ENCODE measurements at places on chromosomes 5 and 9. TPM values are rescaled to one million over a fixed set of nuclear protein-coding genes. Genes with fewer than 3 reads are reported as not detected.
A peak's percentile ranks its signal among the peaks of the same experiment; 100 is the strongest.

CER1 gene
- total RNA-seq = not detected

HTR1A gene
- total RNA-seq = not detected

FCN1 gene
- total RNA-seq = not detected

GARIN3 gene
- total RNA-seq = not detected

CLIC3 gene
- total RNA-seq = 33.3 TPM

ARL14EPL gene
- not detected for total RNA-seq

OTP gene
- total RNA-seq = not detected

CEMIP2 gene
- 40.4 TPM for total RNA-seq

C5orf34 gene
- 5.2 TPM for total RNA-seq

P4HA2 gene
- total RNA-seq = 337 TPM

CCDC152 gene
- 0.89 TPM for total RNA-seq

GRCh38 chr9:120383999-120384924 is 195.7 kb downstream of the CDK5RAP2 start:
- DNase-seq = peak; percentile 68

- DNase-seq = peak; percentile 42
These were observed 83.0 kb downstream of the GRIA1 start for GRCh38 chr5:153573326-153574033.

DNA sequence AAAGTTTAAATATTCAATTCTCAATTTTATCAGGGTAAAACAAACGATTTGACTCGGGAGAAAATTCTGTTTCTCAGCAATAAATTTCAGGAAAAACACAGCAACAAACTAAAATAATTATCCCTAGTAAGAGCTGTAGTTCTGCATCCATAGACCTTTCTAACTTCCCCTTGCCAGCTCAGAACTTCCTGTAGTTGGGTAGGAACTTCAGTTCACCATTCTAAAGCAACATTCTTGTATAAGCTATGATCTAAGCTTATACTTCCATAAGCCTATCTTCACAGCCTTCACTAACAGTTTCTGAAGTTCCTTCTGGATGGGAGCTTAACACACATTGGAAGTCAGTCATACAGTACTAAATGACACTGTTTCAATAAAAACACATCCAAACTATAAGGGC is 96.6 kb downstream of the UBAP2 start:
- no peak for DNase-seq

DNA sequence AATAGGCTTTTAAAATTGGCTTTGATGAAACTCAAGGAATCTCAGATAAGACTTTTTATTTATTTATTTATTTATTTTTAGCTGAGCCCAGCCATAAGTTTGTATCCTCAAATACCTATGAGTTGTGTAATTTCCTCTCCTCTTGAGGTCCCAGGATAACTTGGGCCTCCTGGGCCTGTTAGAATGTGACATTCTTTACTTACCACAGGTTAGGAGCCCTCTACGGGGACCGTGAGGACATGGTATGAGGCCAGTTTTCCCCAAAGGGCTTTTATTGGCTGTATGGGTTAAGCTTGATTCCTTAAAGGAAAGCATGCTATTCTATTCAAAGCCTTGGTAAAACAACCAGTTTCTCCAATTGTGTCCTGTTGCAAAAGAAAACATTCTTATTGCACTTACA is 16.9 kb downstream of the SHISAL2B start:
- no peak for DNase-seq

DNA sequence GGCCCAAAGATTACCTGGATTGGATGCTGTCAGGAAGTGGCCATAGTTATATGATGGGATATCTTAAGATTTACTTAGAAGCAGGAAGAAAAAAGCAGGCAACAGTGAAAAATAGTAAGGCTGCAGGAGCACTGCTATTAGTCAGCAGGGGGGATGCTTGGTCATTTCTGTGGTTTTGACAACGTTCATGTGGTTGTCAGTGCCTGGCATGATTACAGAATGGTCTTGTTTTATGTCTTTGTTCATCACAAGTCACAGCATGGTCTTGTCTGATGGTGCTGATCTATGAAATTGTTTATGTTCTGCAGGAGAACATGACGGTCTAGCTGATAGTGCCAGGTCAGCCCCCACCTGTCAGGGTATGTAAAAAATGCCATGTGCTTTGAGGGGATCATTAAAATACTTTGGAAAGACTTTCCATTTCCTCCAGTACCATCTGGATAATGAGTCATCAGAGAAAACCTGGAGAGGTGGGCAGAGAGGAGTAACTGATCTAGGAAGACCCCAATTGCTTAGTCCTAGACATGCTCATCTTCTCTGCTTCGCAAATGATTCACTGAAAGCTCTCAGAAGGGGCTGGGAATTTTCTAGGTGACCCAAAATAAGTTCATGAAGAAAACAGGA is 48.5 kb downstream of the PLGRKT start:
- DNase-seq = peak; percentile 82

DNA sequence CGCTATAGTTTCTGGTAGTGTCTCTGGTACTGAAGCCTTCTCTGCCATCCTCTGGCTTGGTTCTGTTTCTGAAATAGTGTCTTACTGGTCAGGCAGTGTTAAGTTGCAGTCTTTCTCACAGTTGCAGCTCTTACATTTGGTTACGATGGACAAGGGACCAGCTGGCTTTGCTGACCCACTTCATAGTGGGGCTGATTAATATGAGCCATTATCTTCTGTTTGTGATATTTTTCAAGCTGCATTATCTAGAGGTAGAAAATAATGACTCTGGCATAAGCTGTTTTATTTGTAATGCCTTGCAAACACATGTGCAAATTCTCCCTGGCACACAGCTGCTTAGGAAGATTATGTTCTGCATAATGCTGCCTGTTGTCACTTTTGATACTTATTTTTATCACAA is 199.1 kb downstream of the KDM4C start:
- no peak for DNase-seq

GRCh38 chr9:120071760-120072159 is 508.2 kb downstream of the CDK5RAP2 start:
- DNase-seq = no peak

GRCh38 chr9:107710953-107711352 is 221.4 kb upstream of the KLF4 start:
- DNase-seq = no peak

GRCh38 chr9:128558431-128559310 is 6.3 kb downstream of the SPTAN1 start:
- DNase-seq = peak; percentile 90

DNA sequence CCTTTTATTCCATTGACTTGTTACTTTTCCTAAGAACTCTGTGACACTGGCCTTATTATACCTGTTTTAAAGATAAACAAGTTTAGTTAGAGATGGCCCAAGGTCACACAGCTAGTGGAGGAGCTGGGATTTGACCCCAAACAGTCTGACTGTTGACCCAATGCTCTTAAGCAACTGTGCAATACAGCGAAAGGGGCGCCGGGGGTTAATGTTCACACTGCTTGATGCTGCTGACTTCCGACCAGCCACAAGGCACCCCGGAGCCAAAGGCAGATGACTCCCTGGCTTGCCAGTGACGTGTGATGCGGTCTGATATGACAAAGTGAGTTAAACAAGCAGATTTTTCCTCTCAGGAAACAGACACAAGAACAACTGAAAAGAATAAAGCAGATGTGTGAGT is 23.9 kb downstream of the PIK3R1 start:
- DNase-seq = peak; percentile 91

DNA sequence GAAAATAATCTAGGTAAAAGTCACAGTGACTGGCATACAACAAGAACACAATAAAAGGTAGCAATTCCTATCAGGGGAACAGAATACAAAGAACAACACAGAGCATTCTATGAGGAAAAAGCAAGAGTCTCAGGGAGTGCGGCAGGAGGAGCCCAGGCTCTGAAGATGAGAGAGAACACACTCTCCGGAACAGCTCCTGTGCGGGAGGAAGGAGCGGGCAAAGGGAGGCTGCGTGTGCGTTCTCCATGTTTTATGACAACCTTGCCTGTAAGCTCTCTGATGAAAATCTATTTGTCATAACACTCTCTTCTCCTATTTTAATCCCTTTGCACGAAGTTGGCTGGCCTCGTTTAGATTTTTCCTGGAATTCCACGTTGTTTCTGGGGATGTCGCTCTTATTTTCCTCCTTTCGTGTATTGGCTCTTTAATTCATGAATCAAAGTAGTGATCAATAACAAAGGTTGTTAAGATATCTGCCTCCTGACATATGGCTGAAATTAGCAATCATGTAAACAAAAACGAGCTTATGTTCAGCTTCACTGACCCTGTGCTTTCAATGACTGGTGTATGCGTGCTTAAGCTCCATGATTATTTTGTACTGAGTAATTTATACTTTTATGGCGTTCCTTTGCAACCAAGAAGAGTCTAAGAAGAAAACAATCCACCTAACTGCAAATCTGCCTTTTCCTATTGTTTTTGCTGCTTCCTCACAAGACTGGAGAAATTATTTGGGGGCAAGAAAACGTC is 109.5 kb downstream of the MYO10 start:
- DNase-seq = peak; percentile 53

GRCh38 chr9:117677572-117677971 is 26.6 kb upstream of the TLR4 start:
- DNase-seq = no peak

GRCh38 chr5:172446336-172447051 is 7.8 kb downstream of the SH3PXD2B start:
- peak; percentile 18 for DNase-seq

- no peak for DNase-seq
These were observed 295.8 kb upstream of the IRX2 start for GRCh38 chr5:3047212-3047774.

- DNase-seq = no peak
These were observed 7.1 kb downstream of the BRD9 start for GRCh38 chr5:885529-885928.
